ENCODE measurements at places on chromosomes 1 and 21. TPM values are rescaled to one million over a fixed set of nuclear protein-coding genes. Genes with fewer than 3 reads are reported as not detected.

- no peak for DNase-seq
Measured at GRCh38 chr1:96240438-96240837, 481.1 kb upstream of the PTBP2 start.

- no peak for DNase-seq
Measured at GRCh38 chr1:168554603-168555483, 11.0 kb upstream of the XCL2 start.

DNA sequence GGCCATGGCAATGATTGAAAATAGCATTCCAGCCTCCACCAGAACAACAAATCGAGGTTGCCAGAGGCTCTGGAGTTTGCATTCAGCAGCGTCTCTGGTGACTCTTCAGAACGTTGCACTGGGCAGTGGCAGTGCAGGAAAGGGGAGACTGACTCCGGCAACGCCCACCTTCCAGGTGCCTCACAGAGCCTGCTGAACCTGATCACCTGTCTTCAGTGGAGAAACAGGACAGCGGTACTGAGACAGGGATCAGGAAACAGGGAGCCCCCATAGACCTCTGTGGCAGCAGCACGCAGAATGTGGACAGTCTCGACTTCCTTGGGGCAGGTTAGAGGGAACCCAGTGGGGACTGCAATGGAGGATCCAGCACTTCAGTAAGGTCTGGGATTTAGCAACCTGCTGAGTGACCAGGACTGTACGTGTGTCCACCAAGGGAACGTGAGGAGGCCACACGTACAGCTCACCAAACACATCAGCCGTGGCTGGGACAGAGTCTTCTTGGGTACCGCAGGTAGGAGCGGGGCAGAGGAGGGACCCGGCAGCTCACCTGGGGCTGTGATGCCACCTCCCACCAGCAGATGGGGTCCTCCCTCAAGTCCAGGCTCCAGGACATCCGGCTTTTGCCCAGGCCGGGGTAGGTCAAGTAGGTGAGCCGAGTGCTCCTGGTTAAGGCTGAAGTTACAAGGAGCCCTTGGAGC lies 128.6 kb downstream of the PRDM2 start:
- DNase-seq, result peak; percentile 12

GRCh38 chr1:248804771-248805681 lies 20.7 kb downstream of the SH3BP5L start:
- DNase-seq, result no peak

BCAN gene
- polyA plus RNA-seq, result 0.18 TPM

GRCh38 chr1:216119600-216119999 lies 303.6 kb downstream of the USH2A start:
- peak; percentile 14 for DNase-seq

All from renal pelvis (tissue), 12 donors.